ENCODE measurements at places on chromosomes 16 and 17.

GRCh38 chr16:57590654-57591085, 37.8 kb upstream of the ADGRG1 start:
- H3K4me1 ChIP-seq: peaks cover 9% of the 10 kb centered on the region
- no peaks in the 10 kb centered on the region for H3K27me3 ChIP-seq
- no peaks in the 10 kb centered on the region for H3K36me3 ChIP-seq
- DNase-seq: peak; percentile 42

DNA sequence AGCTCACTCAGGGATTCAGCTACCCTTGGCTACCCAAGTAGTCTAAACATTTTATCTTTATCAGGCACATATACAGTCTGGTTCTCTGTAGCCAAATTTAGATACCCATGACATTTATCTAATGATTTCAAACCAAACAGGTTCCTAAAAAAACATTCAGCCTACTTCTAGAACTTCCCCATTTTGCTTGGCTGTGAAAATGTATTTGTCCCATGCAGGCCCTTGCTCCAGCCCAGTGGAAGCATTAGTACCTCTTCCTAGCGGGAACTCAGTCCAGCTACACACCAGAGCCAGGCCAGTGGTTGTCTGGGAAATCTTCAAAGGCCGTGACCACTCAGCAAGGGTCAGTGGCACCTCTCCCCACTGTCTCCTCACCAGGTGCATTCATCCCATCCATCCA, 26.2 kb upstream of the NAGLU start:
- H3K4me3 ChIP-seq: no peak overlapping the region
- peaks cover 37% of the 10 kb centered on the region for H3K36me3 ChIP-seq
- H3K4me1 ChIP-seq: peaks cover 11% of the 10 kb centered on the region
- H3K27me3 ChIP-seq: no peaks in the 10 kb centered on the region
- H3K27ac ChIP-seq: no peak overlapping the region
- DNase-seq: no peak

DNA sequence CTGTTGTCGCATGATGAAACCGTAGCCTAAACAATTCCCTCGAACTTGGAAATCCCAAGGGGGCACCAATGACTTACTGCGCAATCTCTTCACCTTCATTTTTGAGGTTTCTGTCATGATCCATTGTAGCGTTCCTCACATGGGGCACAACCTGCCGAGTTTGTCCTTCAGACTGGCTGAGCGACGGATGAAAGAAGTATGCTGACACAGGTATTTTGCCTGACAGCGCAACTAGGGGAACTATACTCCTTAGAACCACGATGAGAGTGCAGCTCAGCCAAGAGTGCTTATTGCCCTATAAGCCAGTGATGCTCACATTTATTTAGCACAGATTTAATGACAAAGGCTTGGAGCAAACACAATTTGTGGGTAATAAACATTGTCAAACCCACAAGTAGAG, 106.3 kb upstream of the ZNF267 start:
- H3K4me3 ChIP-seq: no peak overlapping the region
- H3K27me3 ChIP-seq: no peaks in the 10 kb centered on the region
- H3K4me1 ChIP-seq: no peaks in the 10 kb centered on the region
- H3K36me3 ChIP-seq: no peaks in the 10 kb centered on the region
- DNase-seq: no peak

DNA sequence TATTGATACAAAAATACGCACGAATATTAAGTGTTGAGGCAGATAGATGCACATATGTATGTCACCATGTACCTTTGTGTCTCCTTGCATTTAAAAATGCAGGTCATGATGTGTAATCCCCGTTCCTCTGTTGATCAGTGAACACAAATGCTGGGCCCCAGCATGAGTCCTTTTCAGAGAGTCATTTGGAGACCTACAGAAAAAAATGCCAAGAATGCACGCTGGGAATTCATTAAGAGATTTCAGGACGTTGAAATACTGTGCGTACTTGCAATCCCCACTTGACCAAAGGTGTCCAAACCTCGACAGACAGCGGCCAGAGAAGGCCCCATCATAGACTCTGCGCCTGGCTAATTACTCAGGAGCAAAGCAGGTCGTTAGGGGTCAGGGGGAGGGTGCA, 496.0 kb downstream of the MAF start:
- no peaks in the 10 kb centered on the region for H3K27me3 ChIP-seq
- no peak for DNase-seq
- no peaks in the 10 kb centered on the region for H3K36me3 ChIP-seq
- H3K4me3 ChIP-seq: no peak overlapping the region
- no peak overlapping the region for H3K27ac ChIP-seq

- H3K27ac ChIP-seq: no peak overlapping the region
- no peak overlapping the region for H3K4me3 ChIP-seq
- H3K4me1 ChIP-seq: peaks cover 6% of the 10 kb centered on the region
- H3K36me3 ChIP-seq: no peaks in the 10 kb centered on the region
- peaks cover 9% of the 10 kb centered on the region for H3K27me3 ChIP-seq
Observed at GRCh38 chr17:41627316-41628072, 3.1 kb upstream of the KRT17 start.

Data from HepG2 (cell line).